ENCODE measurements at places on chromosomes 3 and 15. TPM values are rescaled to one million over a fixed set of nuclear protein-coding genes. Genes with fewer than 3 reads are reported as not detected.

JMJD7 gene
- 1.3 TPM for total RNA-seq

STRIT1 gene
- not detected for total RNA-seq

RARB gene
- total RNA-seq, result 5.2 TPM

MASP1 gene
- 9.1 TPM for total RNA-seq

PATL2 gene
- not detected for total RNA-seq

CACNA2D2 gene
- not detected for total RNA-seq

PLSCR4 gene
- 234 TPM for total RNA-seq

TTC23 gene
- total RNA-seq, result 8.9 TPM

CCDC12 gene
- total RNA-seq, result 31.1 TPM

HRH1 gene
- 8.6 TPM for total RNA-seq

TNK2 gene
- total RNA-seq, result 10.1 TPM

COX17 gene
- 10.7 TPM for total RNA-seq

CFAP20DC gene
- 4.5 TPM for total RNA-seq

SQOR gene
- 30.3 TPM for total RNA-seq

PLD1 gene
- 42.1 TPM for total RNA-seq

LYSMD4 gene
- total RNA-seq, result 5.8 TPM

PRTG gene
- total RNA-seq, result 5.8 TPM

HMCES gene
- total RNA-seq, result 24.0 TPM

CCR1 gene
- total RNA-seq, result not detected

GOLGA6L7 gene
- not detected for total RNA-seq

ANKUB1 gene
- total RNA-seq, result not detected

MAP6D1 gene
- under 0.01 TPM for total RNA-seq

REC114 gene
- not detected for total RNA-seq

TEX55 gene
- not detected for total RNA-seq

CHRM5 gene
- total RNA-seq, result not detected

GLDN gene
- not detected for total RNA-seq

SPINK8 gene
- not detected for total RNA-seq

LRRC31 gene
- total RNA-seq, result not detected

SMCO1 gene
- total RNA-seq, result not detected

IL5RA gene
- total RNA-seq, result not detected

BUB1B gene
- 5.0 TPM for total RNA-seq

CNTN4 gene
- total RNA-seq, result not detected

GABRG3 gene
- not detected for total RNA-seq

RLBP1 gene
- not detected for total RNA-seq

FEZF2 gene
- not detected for total RNA-seq

SERPINI2 gene
- not detected for total RNA-seq

ROPN1 gene
- not detected for total RNA-seq

GABRR3 gene
- not detected for total RNA-seq

SPINT1 gene
- 0.81 TPM for total RNA-seq

PLAAT1 gene
- total RNA-seq, result not detected

MORC1 gene
- total RNA-seq, result not detected

ITIH3 gene
- 0.65 TPM for total RNA-seq

RGMA gene
- 7.0 TPM for total RNA-seq

ARL8B gene
- 31.2 TPM for total RNA-seq

MEF2A gene
- total RNA-seq, result 38.1 TPM

CHRNB4 gene
- not detected for total RNA-seq

NUSAP1 gene
- 18.1 TPM for total RNA-seq

DUOXA2 gene
- not detected for total RNA-seq

DLG1 gene
- total RNA-seq, result 48.4 TPM

PPM1L gene
- 0.72 TPM for total RNA-seq

PTX3 gene
- 3,941 TPM for total RNA-seq

CDV3 gene
- 129 TPM for total RNA-seq

ARHGEF3 gene
- 7.3 TPM for total RNA-seq

GOLGA6C gene
- not detected for total RNA-seq
